Inflammatory macrophage treated with lipopolysaccharide for 1 hour (primary cell): ENCODE measurements at places on chromosomes 2 and 18.

GRCh38 chr2:207725873-207726578, 14.6 kb downstream of the CCNYL1 start:
- DNase-seq: no peak

DNA sequence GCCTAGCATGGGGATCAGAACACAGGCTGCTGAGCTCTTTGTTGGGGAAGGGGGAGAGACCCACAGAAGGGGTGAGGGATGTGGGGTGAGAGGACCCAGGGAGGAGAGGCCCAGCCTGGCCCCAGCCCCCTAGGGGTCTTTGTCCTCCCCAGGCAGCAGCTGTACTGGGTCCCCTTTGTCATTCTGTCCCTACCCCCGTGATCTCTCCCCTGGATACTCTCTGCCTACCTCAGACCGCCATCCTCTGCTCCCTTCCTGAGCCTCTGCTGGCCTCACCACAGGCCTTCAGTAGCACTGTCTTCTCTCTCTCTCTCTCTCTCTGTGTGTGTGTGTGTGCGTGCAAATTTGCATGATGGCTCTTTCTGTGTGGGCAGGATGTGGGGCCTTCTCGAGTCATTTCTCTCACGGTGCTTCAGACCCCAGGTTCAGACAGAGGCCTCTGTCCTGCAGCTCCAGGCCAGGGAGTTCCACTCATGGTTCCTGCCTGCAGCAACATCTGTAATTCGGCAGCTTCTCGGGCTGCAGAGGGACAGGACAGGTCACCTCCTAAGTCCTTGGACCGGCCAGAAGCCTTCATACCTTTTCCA, 1.4 kb downstream of the PSD4 start:
- peak; percentile 20 for DNase-seq

GRCh38 chr2:226687641-226688253, 111.9 kb downstream of the IRS1 start:
- DNase-seq: no peak

DNA sequence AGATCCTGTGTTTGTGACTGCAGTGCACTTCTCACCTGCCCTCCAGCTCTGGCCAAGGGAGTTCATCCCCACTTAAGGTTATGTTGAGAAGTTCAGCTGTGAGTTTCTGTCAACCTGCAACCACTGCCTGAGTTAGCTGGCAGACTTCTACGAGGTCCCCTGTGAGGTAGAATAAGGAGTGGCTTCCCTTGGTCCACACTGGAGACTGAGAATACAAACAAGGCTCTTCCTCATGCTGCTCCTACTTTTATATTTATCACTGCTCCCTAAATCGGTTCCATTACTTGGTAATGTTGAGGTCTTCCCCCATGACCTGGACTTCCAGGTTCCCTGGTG, 353.2 kb upstream of the CWC22 start:
- no peak for DNase-seq

DNA sequence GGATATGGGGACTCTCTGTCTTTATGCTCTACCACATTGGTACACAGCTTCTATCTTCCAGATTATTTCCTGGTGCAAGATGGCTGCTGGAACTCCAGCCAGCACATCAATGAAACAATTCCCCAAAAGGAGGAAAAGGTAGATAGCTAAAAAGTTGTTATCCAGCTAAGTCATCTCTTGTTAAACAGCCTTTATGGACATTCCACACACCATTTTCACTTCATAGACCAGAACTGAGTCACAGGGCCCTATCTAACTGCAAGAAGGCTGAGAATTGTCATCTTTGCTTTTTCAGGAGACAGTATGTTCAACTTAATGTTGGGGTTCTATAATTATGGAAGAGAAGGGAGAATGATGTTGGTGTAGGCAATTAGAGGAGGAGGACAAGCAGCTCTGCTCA, 133.3 kb upstream of the NOSTRIN start:
- DNase-seq: no peak

DNA sequence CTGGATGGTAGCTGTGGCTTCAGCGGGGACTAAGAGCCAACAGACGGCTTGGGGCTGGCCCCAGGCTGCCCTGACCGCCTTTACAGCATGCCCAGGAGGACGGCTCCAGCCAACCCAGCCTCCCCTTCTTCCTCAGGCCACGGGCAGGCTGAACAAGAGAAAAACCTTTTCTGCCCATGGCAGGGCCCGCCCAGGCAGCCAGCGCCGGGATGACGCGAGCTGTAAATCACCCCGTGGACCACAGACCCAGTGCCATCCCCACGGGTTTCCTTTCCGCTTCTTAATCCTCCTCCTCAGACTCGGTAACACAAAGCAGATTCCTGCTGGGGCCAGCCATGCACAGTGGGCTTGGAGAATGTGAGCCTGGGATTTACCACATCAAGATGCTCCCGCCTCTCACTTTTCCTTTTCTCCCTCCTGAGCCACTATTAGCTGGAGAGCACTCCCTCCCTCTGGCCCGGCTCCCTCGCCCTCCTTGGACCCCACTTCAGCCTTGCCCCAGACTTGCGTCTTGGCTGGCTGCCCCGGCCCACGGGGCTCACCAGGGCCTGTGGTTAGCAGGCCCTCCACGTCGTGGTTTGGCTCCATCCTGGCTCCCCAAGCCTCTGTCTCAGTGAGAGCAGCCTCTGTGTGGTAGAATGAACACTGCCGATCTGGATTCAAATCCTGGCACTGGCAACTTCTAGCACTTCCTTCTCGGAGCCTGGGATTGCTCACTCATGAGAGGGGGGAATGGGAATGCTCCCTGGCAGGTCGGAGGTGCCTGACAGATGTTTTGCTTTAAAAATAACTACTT, 31.4 kb downstream of the ATOH8 start:
- DNase-seq: no peak

DNA sequence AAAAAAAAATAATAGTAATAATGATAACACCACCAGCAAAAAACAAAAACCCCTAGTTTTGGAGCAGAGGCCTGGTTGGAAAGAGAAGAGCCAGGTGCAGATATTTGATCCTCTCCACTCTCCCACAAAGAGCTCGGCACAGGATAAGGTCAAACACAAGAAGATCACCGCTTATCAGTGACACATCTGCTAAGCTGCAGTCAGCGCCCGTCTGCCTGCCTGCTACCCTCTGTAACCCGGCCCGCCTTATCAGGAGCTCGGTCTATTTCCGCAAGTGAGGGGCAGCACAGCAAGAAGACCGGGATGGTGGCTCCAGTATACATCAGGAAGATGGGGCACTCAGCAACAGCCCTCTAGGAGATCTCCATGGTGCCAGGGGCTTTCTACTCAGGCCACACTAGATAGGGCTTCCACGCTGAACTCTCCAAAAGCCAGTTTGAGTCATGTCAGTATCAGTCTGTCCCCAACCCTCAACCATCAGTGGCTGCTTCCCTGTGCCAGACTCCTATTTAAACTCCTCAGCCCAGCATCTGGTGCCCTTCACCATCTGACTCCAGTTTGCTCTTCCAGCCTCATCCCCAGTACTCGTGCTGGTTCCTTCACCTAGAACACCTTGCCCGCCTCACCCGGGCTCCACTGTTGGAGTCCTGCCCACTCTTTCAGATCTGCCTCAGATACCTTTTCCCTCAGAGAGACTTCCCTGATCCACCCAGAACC, 67.3 kb upstream of the PPP1CB start:
- DNase-seq: no peak

- no peak for DNase-seq
Observed at GRCh38 chr2:168641636-168642035, 160.8 kb upstream of the NOSTRIN start.

DNA sequence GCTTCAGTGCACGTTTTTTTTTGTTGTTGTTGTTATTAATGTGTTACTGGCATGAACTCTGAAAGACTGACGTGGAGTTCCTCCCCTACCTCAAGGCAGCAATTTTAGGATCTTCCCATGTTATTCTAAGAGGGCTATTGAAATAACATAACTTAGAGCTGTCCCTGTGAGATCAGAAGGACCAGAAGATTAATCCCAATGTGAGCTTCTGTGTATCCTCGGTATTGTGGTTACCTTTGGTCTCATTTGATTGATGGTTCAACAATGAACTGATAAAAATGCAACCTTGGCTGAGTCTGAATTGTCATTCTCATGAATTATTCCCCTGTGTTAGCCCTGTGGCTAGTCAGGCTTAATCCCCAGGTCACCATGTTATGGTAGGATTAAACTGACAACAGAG, 394.1 kb downstream of the TRIB2 start:
- no peak for DNase-seq

DNA sequence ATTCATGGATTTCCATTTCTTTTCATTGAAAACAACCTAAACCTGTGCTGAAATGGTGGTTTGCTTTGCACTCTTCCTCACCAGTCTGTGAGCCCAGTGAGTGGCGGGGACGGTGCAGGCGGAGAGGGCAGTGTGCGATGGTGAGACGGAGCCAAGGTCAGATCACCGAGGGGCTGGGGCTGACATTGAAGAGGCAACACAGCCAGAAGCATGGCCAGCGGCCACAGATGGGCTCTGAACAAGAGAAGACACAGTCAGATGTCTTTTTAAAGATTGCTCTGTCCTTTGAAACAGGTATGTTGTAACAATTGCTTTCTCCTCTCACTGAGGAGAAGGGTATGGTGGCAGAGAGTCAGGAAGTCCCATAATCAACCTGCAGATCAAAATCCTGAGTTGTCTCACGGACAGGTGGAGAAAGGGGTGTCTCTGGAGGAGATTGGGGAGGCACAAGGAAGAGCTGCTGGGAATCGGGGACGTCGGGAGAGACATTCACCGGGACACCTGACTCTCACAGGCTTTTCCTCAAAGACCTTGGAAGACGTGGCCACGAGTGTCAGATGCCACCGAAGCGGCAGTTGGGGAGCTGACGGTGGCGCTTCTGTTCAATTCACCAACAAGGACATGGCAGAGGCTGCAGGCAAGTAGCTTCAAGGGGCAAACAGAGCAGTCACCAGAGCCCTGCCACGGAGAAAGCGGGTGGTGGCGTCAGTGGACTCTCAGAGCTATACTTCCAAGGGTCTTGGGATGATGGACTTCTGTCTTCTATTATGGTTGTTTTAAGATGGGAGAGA, 12.1 kb upstream of the ZNF516 start:
- no peak for DNase-seq

GRCh38 chr2:72695676-72696075, 130.2 kb downstream of the EXOC6B start:
- DNase-seq: no peak

DNA sequence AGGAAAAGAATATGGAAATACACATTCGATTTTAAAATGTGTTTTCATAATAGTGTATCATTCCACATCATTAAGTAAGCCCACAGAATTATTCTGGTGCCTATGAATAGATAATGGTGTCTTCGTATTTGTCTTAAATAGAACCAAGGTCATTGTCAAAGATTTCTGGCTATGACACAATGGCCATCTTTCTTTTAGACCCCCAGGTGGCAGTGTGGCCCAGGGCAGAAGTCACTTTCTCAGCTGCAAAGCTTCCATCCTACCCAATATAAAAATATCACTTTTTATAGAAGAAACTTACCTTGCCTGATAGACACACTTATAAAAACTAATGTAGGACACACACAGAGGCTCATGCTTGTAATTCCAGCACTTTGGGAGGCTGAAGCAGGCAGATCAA, 57.5 kb downstream of the ZRANB3 start:
- DNase-seq: no peak

GRCh38 chr18:62738639-62739038, 23.3 kb downstream of the PHLPP1 start:
- no peak for DNase-seq

- DNase-seq: no peak
Observed at GRCh38 chr18:59013744-59014143, 125.9 kb upstream of the SEC11C start.

- DNase-seq: no peak
Observed at GRCh38 chr2:169012812-169013627, 18.1 kb downstream of the ABCB11 start.

DNA sequence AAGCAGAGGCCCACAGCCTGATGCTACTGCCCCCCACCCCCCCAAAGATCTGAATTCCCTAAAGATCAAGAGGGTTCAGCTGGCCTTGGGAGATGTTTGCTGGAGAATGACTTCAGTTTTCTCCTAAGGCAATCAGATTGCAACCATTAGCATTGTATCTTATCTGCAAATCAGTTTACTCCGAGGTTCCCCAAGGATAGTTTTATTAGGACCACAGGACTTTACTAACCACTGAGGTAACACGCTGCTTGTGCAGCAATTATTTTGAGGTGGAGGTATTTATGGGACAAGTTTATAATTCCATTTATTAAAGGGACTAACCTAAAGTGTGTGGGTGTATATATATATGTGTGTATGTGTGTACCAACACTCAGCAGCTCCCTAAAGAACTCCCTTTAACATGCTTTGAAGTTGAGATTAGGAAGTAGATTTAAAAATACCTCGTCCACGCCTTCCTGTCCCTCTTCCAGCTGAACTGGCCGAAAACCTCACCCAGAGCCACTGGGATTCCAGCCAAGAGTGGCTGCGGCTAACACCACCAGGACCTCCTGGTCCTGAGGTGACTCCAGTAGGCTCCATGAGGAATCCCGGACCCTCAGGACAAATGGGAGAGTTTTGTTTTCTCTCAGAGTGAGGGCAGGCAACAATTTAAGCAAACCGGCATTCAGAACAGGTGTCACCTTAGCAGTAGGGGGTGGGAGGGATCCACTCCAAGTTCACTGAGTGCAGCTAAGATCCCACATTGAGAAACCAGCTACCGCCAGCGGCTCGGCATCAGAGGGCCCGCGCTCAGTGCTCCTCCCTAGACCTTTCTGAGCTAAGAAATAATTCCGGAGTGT, 3.0 kb upstream of the DLX1 start:
- DNase-seq: no peak

GRCh38 chr2:129912871-129913694, 66.4 kb upstream of the RAB6C start:
- DNase-seq: no peak

DNA sequence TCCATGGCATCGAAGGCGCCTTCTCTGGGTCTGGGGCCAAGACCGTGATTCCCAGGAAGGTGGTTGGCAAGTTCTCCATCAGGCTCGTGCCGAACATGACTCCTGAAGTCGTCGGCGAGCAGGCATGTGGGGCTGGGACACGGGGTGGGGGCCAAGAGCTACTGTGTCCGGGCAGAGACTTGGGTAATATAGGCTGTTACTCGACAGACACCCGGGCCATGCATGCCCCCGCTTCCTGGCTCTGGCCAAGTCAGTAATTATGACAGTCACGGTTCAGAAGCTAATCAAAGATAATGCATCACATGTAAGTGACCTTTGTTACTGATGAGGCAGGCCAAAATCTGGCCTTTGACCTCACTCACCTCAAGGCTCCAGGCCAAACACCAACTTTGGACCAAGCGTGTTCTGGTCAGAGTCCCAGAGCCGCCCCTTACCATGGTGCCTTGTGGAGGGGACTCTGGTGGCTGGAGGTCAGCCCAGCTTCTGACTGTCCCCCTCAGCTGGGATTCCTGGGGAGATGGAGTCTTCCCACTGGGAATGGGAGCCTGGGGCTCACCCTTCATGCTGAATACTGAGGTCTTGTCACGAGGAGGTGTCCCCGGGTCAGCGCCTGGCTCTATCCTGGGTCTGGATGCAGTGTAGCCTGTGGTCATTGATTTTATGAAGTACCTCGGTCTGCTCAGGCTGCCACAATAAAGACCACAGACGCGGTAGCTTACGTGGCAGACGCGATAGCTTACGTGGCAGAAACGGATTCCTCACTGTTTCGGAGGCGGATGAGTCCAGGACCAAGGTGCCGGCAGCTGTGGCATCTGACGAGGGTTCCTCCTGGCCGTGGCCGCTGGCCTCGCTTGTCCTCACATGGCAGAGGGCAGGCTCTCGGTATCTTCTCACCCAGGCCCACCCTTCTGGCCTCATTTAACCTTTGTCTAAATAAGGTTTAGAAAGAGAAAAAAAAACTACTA, 17.7 kb upstream of the CNDP1 start:
- DNase-seq: no peak
